ELF-1 (cell line): ENCODE measurements at places on chromosomes 1 and 21.
A peak's percentile ranks its signal among the peaks of the same experiment; 100 is the strongest.

GRCh38 chr1:210455840-210456603, 127.3 kb downstream of the HHAT start:
- no peak for DNase-seq

DNA sequence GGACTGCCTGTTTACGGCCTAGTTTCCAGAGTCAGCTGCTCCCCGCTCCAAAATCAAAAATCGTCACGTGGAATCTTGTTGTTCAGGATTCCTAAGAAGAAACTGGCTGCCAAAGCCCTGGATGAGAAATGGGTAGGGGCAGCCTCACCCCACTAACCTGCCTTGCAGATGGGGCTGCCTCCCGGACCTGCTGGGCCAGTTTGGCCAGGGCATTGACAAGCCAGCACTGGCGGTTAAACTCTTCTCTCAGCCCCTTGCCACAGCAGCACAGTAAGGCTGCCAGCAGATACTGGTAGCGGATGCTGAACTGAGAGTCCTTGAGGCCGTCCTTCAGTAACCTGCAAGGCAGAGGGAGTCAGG, 31.6 kb upstream of the PPP1R15B start:
- peak; percentile 39 for DNase-seq

DNA sequence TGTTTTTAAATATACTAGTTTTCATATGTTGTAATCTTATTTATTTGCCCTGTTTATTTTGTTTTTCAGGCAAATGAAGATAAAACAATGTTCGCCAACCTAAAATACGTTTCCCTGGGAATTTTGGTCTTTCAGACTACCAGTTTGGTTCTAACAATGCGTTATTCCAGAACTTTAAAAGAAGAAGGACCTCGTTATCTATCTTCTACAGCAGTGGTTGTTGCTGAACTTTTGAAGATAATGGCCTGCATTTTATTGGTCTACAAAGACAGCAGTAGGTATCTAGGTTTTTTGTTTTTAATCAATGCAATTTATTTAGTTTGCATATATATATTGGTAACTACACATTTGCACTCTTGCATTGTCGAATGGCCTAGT, 23.7 kb downstream of the SLC35A3 start:
- DNase-seq, result no peak

DNA sequence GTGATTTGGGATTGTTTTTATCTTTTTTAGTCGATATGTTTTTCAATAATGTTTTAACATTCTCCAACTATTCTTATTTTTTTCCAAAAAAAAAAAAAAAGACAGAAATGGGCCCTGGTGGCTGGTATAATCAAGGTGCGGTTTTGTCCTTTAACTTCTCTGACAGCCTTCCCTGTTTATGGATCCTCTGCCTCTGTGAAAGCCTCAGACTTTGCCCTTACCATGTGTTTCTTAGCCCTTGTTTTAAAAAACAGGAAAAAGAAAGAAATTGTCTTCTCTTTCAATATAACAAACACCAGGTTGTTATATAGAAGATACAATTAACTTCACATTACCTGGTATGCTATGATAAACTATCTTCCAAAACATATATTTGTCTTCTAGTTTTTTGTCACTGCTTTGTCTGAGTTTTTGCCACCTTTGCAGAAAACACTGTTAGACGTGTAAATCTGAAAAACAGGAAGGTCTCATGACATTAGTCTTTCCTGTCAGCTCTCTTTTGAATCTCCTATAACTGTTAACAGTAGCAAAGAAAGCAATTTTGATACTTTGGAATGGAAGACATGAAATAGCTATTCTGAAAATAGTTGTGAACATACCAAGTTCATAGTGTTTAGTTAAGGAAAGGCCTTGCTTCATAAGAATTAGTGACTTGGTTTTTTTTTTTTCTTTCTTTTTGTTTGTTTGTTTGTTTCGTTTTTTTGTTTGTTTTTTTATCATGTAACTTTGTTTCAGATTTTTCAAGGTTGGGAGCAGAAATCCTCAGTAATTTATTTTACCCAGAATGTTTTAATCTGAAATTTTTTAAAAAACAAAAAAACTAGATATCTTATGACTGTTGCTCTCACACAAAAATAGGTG, 31.7 kb upstream of the CACYBP start:
- DNase-seq, result no peak

DNA sequence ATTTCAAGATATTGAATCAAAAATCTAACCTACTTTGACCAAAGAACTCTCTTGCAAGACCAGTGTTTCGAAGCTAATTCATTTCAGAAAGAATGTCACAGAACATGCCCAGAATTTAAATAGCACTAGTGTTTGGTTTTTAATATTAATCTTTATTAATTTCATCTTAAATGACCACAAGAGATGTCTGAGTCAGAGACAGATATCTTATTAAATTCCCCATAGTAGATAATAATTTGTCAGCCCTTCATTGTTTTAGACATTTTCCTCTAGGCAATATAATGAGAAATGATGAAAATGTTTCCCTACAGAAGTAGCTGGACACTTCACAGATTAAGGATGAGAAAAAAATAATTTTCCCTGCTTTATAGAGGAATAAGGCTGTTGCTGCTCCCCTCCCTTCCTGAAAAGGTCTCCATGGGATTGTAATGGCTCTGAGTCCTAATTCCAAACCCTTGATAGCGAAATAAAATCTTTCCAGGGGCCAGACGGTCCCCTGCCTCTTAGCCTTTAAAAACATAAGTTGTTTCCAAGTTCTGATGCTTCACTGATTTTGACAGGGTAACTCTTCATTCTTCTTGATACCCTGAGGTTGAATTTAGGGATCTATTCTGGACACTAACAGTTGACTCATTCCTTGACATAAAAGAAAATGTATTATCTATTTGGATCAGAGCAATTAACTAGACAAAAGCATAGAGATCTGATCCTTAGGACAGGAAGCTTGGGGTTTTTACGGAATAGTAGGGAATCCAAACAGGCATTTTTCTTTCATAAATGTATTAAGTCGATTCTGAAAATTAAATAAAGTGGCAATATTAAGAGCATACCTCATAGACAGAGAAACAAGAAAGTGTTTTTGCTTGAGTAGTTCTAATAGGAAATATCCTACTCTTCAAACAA, 820.8 kb downstream of the BRINP3 start:
- no peak for DNase-seq

DNA sequence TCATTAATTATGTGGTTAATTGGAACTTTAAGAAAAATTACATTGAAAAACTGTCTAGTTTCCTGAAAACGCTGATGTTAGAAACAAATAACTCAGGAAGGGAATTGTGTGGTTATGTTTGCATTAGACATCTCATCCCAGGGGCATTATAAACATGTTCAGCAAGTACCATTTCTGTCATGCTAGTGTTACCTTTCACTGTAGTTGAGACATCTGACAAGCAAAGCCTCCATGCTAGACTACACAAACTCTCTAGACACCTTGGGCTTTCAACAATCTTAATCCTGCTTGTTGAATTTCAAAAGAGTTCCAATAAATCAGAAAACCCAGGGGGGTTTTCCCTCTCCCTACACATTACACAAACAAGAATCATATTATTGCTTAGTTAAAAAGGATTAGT, 536.8 kb downstream of the KCNT2 start:
- DNase-seq, result no peak

DNA sequence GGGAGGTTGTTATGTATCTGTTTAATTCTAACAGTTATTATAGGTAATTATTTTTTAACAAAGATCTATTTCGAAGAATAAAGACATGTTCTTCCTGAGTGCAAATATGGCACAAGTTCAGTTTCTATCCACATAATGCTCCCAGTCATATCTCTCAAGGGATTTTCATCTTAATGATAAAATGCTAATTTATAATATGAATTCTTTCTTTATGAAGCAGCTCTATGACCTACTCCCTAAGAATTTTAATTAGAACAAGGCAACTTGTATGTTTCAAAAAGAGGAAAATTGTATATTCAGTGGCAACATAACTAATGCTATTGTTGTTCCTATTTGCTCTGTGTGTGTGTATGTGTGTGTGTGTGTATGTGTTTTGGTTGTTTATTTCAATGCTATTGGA, 1222.1 kb upstream of the NCAM2 start:
- DNase-seq, result no peak

GRCh38 chr1:111221633-111222291, 5.8 kb upstream of the CHI3L2 start:
- peak; percentile 42 for DNase-seq

- DNase-seq, result no peak
These were observed 299.2 kb downstream of the SRGAP2C start for GRCh38 chr1:121483961-121484424.

DNA sequence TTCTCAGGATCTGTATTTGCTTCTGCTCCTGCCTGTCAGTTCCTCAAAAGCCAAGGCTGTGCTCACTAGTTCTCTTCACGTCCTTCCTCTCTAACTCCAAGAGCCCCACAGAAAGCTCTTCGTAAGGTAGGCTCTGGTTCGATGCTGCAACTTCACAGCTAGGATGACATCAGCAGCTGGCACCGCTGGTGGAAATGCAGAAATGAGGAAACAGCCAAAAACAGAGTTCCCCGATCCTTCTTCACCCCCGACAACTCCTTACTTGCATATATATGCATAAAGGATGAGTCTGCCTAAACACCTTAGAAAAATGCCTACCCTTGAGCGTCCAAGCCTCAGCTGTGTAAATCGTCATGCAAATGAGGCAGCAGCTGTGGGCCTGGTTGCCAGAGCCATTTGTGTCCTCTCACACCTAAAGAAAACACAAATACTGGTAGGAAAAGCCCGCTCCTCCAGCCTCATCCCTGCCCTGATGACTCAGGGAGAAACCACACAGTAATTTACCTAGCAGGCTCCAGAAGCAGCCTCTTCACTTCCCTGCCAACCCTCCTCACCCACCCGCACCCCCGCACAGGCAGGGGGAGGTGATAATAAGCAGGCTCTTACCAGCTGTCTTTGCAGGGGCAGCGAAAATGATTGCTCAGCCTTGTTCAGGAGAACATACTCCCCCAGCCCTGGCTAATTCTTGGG, 28.2 kb downstream of the BATF3 start:
- DNase-seq, result peak; percentile 66

- no peak for DNase-seq
These were observed 25.8 kb downstream of the CCN1 start for GRCh38 chr1:85606414-85606800.

DNA sequence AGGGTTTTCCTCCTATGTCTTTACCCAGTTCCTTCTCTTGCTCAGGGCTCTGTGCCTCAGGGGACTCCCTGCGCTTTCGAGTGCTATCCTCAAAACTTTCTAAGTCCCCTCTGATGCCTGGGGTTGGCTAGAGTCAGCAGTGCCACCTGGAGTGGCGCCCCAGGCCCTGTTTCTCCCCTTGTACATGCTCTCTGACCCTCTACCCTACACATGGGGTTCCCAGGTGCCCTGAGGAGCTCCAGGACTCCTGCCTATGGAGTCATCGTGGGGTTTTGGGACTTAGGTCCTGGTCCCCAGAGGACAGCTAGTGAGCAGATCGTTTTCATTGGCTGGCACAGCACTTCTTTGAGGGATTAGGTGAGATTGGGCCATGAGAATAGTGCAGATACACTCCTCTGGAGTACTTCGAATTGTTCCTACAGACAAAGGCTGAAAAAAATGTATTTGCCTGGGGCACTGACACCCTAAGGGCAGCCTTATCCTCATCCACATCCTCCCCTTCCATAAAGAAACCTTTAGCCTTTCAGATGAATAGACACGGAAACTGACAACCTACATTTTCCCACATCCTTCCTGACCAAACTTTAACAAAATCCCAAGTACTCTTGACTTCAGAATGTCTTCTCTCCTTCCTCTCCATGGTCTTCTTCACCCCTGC, 41.5 kb downstream of the LGR6 start:
- no peak for DNase-seq

- no peak for DNase-seq
These were observed 182.1 kb upstream of the DMRTA2 start for GRCh38 chr1:50605186-50605875.

DNA sequence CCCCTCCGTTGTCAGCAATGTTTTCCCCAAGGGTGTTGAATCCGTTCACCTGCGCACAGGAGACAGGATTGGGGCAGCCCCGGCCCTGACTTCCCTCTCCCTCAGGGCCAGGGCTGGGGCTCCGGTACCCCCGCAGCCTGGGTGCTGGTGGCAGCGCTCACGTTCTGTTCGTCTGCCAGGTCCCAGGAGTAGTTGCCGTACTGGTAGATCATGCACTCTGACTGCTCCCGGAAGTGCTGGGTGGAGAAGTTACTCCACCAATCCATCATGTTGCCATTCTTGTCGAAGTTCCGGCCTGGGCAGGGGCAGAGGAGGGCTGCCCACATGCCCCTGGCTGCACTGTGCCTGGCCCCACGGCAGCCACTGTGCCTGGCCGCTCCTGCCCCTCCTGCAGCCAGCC, 6.1 kb downstream of the PRXL2B start:
- no peak for DNase-seq

GRCh38 chr1:199463521-199464127, 563.9 kb upstream of the NR5A2 start:
- DNase-seq, result peak; percentile 35

DNA sequence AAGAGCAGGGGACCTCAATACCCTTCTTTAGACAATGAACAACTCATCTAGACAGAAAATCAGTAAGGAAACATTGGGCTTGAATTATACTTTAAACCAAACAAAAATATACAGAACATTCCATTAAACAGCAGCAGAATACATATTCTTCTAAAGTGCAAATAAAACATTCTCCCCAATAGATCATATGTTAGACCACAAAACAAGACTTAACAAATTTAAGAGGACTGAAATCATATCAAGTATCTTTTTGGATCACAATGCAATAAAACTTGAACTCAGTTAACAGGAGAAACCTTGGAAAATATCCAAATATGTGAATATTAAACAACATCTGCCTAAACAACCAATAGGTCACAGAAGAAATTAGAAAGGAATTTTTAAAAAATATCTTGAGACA, 47.7 kb upstream of the HP1BP3 start:
- DNase-seq, result no peak

- no peak for DNase-seq
These were observed 129.3 kb downstream of the PRDM2 start for GRCh38 chr1:13829152-13829769.

- DNase-seq, result peak; percentile 47
These were observed 1.8 kb upstream of the MEX3A start for GRCh38 chr1:156083800-156084790.

GRCh38 chr21:43364851-43365424, 62.0 kb downstream of the SIK1 start:
- DNase-seq, result no peak

DNA sequence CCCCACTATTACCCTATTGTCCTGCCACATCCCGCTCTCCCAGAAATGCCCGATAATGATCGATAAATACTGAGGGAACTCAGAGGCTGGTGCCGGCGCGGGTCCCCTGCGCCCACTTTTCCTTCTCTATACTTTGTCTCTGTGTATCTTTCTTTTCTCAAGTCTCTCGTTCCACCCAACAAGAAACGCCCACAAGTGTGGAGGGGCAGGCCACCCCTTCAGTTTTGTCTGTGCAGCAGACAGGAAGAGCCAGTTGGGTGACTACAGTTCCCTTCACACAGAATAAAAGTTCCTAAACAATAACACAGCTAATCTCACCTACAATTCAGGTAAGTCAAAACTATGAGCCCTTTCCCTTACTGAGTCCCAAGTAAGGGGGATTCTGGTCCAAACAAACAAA, 423.7 kb downstream of the SMYD3 start:
- DNase-seq, result peak; percentile 72

GRCh38 chr1:84603223-84603622, 29.0 kb upstream of the CTBS start:
- DNase-seq, result peak; percentile 27

GRCh38 chr21:36985751-36986594, 19.5 kb upstream of the HLCS start:
- DNase-seq, result no peak
